SJSA1 (cell line): ENCODE measurements at places on chromosomes 5 and 9. TPM values are rescaled to one million over a fixed set of nuclear protein-coding genes. Genes with fewer than 3 reads are reported as not detected.

The UTP15 gene
- 23.6 and 30.3 TPM in 2 replicates for total RNA-seq

The ZNF883 gene
- total RNA-seq = 0.05 TPM in 1 of 2 replicates, not detected in the other

The INSYN2B gene
- total RNA-seq = 1.1 and 3.8 TPM in 2 replicates

GRCh38 chr9:38094165-38094564, 25.1 kb upstream of the SHB start:
- no peaks in the 10 kb centered on the region for H3K4me1 ChIP-seq
- no peak overlapping the region for H3K4me3 ChIP-seq
- H3K27me3 ChIP-seq = no peaks in the 10 kb centered on the region
- H3K27ac ChIP-seq = no peak overlapping the region
- DNase-seq = no peak
- no peaks in the 10 kb centered on the region for H3K36me3 ChIP-seq

GRCh38 chr5:65248896-65249295, 232.8 kb downstream of the ADAMTS6 start:
- H3K27ac ChIP-seq = no peak overlapping the region
- no peaks in the 10 kb centered on the region for H3K27me3 ChIP-seq
- no peak for DNase-seq
- no peak overlapping the region for H3K4me3 ChIP-seq
- H3K36me3 ChIP-seq = no peaks in the 10 kb centered on the region

GRCh38 chr5:161096581-161096980, 244.6 kb upstream of the ATP10B start:
- no peak overlapping the region for H3K4me3 ChIP-seq
- H3K27me3 ChIP-seq = no peaks in the 10 kb centered on the region
- no peaks in the 10 kb centered on the region for H3K36me3 ChIP-seq
- no peak overlapping the region for H3K27ac ChIP-seq
- no peaks in the 10 kb centered on the region for H3K4me1 ChIP-seq
- no peak for DNase-seq

- DNase-seq = no peak
- no peaks in the 10 kb centered on the region for H3K27me3 ChIP-seq
- no peaks in the 10 kb centered on the region for H3K36me3 ChIP-seq
Measured at GRCh38 chr9:15219546-15219945, 87.5 kb downstream of the TTC39B start.

DNA sequence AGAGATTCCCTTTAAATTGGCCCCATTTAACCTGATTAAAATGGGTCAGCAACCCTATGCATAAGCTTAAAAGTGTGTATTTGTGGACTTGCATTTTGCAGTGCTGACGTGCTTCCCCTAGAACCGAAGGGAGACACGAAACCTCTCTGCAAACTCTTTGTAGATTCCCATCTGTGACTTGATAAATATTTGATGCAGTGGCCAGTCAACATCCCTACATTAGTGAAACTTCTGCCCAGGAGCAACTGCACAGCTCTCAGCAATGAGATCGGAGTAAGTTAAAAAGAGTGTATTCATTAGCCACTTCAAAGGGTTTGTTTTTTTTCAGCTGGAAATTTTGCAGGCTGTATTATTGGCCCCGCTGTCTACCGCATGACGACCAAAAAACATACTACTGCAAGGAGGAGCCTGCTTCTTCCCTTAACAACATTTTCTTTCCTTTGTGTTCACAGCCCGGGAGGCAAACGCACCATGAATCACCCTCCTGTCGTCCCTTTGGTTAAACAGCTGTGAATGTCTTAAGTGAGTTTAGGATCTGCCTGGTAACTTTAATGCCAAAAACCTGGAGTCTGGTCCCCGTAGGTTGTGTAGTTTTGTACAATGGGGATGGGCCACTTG, 38.0 kb upstream of the TCERG1 start:
- peaks cover 5% of the 10 kb centered on the region for H3K4me1 ChIP-seq
- H3K27ac ChIP-seq = no peak overlapping the region
- DNase-seq = peak; percentile 57
- H3K27me3 ChIP-seq = peaks cover 3% of the 10 kb centered on the region; the same call in 1 of the 2 replicates
- no peak overlapping the region for H3K4me3 ChIP-seq
- H3K36me3 ChIP-seq = no peaks in the 10 kb centered on the region

DNA sequence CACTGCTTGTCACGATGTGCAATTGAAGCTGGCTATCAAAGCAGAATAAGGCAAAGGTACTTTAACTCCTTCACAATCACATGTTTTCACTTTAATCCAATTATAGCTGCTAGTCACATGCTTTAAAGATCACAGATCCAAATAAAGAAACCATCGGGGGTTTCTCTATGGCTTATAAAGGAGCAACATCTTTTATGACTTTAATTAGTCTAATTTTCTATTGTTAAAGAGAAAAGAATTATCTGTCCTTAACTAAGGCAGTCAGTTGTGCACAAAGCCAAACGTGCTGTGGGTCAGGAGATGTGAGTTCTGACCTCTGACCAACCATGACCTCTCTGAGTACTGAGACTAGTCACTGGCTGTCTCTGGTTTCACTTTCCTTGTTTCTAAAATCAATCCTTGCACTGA, 561.1 kb downstream of the RAB3C start:
- H3K27ac ChIP-seq = no peak overlapping the region
- no peak overlapping the region for H3K4me3 ChIP-seq
- H3K27me3 ChIP-seq = no peaks in the 10 kb centered on the region
- no peak for DNase-seq

DNA sequence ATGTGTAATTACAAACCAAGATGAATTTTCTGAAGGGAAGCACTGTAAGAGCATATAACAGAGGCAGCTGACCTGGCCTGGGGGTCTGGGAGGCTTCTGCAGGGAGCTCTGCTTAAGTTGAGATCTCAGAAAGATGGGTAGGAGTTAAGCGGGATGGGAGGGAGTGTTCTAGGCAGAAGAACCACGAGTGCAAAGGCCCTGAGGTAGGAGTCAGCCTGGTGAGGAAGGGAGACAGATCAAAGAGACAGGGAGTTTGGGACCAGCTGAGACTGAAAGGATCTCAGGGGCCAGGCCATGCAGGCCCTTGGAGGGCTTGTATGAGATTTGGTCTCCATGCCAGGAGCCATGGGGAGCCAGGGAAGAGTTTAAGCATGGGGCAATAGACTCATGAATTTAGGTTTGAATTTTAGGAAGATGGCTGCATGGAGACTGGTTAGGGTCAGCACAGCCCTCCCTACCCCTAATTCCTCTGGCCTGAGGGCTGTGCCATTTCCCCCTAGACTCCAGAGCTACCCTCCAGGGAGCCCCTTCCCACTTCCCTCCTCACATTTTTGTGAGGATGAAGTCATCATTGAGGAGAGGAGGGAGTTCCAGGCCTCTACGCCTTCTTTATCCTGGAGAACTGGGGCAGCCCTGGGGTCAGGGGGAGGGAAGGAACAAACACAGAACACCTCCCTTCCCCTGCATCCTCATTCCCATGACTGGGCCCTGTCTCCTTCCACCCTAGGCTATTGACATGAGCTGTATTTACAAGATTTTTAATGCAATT, 4.8 kb upstream of the ARAP3 start:
- H3K36me3 ChIP-seq = no peaks in the 10 kb centered on the region
- DNase-seq = no peak
- peaks cover 12% of the 10 kb centered on the region for H3K4me1 ChIP-seq
- peaks cover 10% of the 10 kb centered on the region; the same call in 1 of the 2 replicates for H3K27me3 ChIP-seq

DNA sequence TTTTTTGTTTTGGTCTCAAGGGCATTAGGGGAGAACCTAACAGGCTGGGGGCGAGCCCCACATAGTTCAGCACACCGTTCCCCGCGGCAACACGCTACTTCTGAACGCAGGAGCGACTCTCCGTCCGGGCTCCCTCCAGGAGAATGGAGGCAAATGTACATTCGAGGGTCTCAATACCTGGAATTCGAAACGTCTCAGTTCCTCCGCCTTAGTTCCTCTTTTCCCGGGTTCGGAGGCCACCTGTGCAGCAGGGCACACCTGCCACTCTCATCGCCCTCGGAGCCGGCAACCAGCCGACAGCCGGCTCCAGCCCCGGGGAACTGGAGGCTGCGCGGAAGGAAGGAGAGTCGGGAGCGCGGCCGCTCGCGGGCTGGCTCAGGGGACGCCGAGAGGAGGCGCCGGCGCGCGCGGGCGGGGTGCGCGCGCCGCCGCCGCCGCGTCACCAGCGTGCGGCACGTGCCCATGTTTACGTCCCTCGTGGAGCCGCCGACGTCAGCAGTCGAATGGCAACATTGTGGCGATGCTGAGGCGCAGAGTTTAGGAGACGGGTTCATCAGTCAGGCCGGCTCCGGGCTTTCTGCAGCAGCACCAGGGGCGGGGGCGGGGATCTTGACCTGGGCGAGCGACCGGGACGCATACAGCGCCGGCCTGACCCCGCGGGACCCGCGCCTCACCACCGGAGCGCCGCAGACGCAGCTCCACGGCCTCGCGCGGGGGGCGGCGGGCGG, at the start of gene JMY:
Gene JMY (plus strand): TSS at position 498 of the 728 bp plus-strand sequence. CDS start 520 bp downstream, outside the sequence.
- H3K36me3 ChIP-seq = peaks cover 4% of the 10 kb centered on the region
- peak; percentile 74 for DNase-seq
- peaks cover 20% of the 10 kb centered on the region for H3K4me1 ChIP-seq
- peak within 1 kb of the TSS; percentile 13; the same call in 1 of the 2 replicates for H3K27ac ChIP-seq
- H3K4me3 ChIP-seq = peak within 1 kb of the TSS; percentile 91

DNA sequence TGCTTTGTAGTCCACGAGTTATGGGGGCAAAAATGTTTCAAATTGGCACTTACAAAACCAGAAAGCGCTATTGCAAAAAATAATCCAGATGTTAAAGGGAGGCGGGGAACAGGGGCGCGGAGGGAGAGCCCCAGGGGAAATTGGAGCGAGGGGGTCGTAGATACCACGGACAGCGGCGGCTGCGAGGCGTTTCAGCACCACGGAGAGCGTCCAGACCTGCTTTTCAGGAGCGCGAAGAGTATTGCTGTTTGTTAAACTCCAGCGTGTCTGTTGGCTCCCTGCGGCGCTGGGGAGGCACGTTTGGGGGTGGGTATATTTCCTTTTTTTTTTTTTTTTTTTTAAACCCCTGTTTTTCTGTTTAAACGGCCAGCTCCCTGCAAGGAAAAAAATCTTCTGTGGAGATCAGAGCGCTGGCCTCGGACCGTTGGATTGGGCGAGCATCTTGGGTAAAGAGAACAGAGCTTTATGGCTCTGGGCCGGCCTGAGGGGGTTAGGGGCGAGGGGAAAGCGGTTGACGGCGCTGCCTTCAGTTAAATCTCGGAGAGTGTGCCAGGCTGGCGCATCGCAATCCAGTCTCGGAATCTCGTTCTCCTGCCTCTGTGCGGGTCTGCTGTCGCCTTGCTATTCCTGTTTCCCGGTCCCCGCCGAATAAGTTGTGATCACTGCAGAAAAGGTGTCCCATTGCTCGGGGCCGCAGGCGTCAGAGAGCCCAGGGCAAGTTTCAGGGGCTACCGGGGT, at the start of gene GLRA1:
Gene GLRA1 (minus strand): TSS at position 288 of the 738 bp plus-strand sequence. CDS start 302 bp downstream, outside the sequence.
- no peaks in the 10 kb centered on the region for H3K36me3 ChIP-seq
- H3K27ac ChIP-seq = no peak within 1 kb of the TSS
- H3K4me1 ChIP-seq = no peaks in the 10 kb centered on the region
- peaks cover 7% of the 10 kb centered on the region; the same call in 1 of the 2 replicates for H3K27me3 ChIP-seq
- DNase-seq = peak; percentile 58

DNA sequence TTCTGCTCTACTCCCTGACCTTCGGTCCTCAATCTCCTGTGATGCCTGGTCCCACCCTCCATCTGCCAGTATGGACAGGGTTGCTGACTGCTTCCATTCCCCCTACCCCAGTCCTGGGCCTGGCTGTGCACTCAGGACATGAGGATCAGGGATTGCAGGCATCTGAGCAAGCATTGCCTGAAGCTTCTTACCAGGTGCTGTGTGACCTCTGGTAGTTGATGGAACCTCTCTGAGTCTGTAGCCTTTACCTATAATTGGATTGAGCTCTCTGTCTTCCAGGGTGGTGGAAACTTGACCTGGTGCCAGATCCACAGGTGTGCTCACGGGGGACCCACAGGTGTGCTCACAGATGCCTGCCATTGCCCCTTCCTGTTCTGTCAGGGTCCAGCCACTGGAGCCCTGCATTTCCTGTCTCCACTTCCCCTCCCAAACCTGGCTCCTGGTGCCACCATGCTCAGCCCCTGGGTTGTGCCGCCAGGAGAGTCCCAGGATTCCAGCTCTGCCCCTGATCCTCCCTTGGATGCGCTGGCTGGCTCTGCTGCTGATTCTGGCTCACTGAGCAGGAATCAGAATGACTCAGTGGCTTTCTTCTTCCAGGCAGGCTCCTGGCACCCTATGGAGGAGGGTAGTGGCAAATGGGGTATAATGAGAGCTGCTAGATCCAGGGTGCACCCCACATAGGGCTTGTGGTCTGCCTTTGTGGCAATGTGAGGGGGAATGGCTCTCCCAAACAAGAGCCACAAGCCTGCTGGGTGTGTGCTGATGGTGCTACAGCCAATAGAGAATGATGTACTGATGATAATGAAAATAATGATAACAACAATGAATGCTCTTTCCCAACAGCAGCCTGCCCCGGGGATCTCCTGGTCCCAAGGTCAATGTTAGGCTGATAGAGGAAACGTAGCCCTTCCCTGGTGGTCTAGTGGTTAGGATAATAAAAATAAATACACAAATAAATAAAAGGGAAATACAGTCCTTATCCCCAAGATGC, 35.2 kb upstream of the PSD2 start:
- H3K36me3 ChIP-seq = no peaks in the 10 kb centered on the region
- DNase-seq = peak; percentile 75
- H3K27me3 ChIP-seq = peaks cover 13% of the 10 kb centered on the region
- peaks cover 30% of the 10 kb centered on the region for H3K4me1 ChIP-seq
- no peak overlapping the region for H3K27ac ChIP-seq

DNA sequence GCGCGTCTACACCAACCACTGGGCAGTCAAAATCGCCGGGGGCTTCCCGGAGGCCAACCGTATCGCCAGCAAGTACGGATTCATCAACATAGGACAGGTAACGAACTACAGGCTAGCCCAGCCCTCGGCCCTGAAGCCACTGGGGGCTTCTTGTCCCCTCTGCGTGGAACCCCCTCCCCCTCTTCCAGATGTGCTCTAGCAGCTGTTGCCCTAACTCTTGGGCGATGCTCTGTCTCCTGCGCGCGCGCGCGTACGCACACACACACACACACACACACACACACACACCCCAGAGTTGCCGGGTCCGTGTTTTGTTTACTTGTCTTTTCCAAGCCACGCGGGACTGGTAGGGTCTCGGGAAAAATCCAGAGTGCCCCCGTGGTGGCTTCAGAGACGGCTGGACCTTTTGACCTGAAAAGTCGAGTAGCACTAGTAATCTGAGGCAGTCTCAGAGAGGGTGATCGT, 836 bp downstream of the PCSK5 start:
- no peaks in the 10 kb centered on the region; the same call in 1 of the 2 replicates for H3K36me3 ChIP-seq
- H3K4me3 ChIP-seq = peak overlapping the region; percentile 78
- DNase-seq = no peak
- H3K4me1 ChIP-seq = peaks cover 11% of the 10 kb centered on the region
- no peaks in the 10 kb centered on the region for H3K27me3 ChIP-seq
- H3K27ac ChIP-seq = peak overlapping the region; percentile 25; the same call in 1 of the 2 replicates
